Bronchial smooth muscle cell (primary cell): ENCODE measurements at places on chromosomes 16 and 17. TPM values are rescaled to one million over a fixed set of nuclear protein-coding genes. Genes with fewer than 3 reads are reported as not detected.

NXN gene
- 21.3 and 33.1 TPM in 2 replicates for total RNA-seq

NPIPA8 gene
- 0.16 and 10.9 TPM in 2 replicates for total RNA-seq

PTGES3L gene
- 0.16 TPM in 1 of 2 replicates, not detected in the other for total RNA-seq

ARMC7 gene
- 1.7 and 1.8 TPM in 2 replicates for total RNA-seq

RFNG gene
- total RNA-seq: 24.6 and 26.8 TPM in 2 replicates

USP43 gene
- 0.09 TPM in 1 of 2 replicates, not detected in the other for total RNA-seq

C16orf96 gene
- total RNA-seq: under 0.01 TPM in 2 replicates

MLKL gene
- total RNA-seq: 3.9 and 5.4 TPM in 2 replicates

FADS6 gene
- total RNA-seq: not detected in 2 replicates

TM4SF5 gene
- not detected in 2 replicates for total RNA-seq

NHERF1 gene
- total RNA-seq: 1.9 and 2.5 TPM in 2 replicates

SLC52A1 gene
- total RNA-seq: 0.32 TPM in 1 of 2 replicates, not detected in the other

CDH1 gene
- total RNA-seq: 0.16 and 0.52 TPM in 2 replicates

KRT39 gene
- 0.16 and 0.17 TPM in 2 replicates for total RNA-seq

TEDC2 gene
- total RNA-seq: 0.34 and 1.1 TPM in 2 replicates

TRPV3 gene
- 1.6 and 2.8 TPM in 2 replicates for total RNA-seq

MCRIP1 gene
- 96.1 and 97.3 TPM in 2 replicates for total RNA-seq

CCL7 gene
- total RNA-seq: not detected in 2 replicates

ABCC6 gene
- total RNA-seq: 2.1 and 3.8 TPM in 2 replicates
